ENCODE measurements at places on chromosomes 2 and 18.

GRCh38 chr2:209305746-209306196 is 118.1 kb upstream of the MAP2 start:
- DNase-seq = no peak

GRCh38 chr2:168180483-168180882 is 66.9 kb downstream of the STK39 start:
- DNase-seq = no peak

DNA sequence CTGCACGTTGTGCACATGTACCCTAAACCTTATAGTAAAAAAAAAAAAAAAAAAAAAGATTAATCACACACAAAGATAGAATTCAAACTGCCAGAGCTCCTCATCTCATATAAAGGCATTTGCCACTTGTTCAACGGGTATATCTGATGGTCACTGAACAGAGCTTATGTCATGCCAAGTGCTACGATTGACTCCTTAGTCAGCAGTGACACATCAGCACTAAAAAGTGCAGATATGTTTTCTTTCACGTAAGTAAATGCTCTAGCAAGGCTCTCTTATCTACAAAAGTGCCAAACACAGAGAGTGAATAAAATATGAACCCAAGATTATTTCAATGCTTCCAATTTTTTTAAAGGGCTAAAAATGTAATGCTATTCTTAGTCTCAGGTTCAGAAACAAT is 1.1 kb downstream of the LMAN1 start:
- DNase-seq = peak; percentile 62

- DNase-seq = no peak
These were observed 33.2 kb downstream of the SNED1 start for GRCh38 chr2:241031436-241032165.

- DNase-seq = peak; percentile 30
These were observed 569.7 kb downstream of the RIT2 start for GRCh38 chr18:42545825-42546224.

GRCh38 chr2:237497838-237498186 is 10.8 kb downstream of the MLPH start:
- peak; percentile 41 for DNase-seq

DNA sequence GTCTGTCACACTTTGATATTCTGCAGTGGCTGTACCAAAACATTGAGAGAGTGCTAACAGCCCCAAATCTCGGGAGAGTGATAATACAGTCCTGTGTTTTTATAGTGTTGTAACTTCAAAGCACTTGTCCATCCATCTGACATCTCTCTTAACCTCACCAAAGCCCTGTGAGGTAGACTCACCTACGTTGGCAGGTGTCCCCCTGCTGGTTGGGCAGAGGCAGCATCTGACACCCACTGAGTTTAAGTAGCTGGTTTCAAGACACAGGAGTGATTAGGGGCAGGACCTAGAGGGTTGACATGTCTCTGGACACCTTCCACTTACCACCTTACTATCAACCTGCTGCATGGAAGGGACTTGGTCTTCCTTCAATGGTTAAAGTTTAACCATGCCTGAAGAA is 22.9 kb downstream of the COLEC12 start:
- DNase-seq = no peak

- no peak for DNase-seq
These were observed 29.5 kb upstream of the SP5 start for GRCh38 chr2:170685591-170685990.

- DNase-seq = peak; percentile 65
These were observed 14.6 kb downstream of the RAB31 start for GRCh38 chr18:9722691-9723090.

GRCh38 chr2:38708900-38709566 is 42.1 kb downstream of the SRSF7 start:
- no peak for DNase-seq

GRCh38 chr18:8848541-8848940 is 143.2 kb downstream of the MTCL1 start:
- DNase-seq = no peak

- no peak for DNase-seq
These were observed 45.3 kb downstream of the SMAD7 start for GRCh38 chr18:48905513-48905912.

GRCh38 chr2:182924306-182924705 is 57.9 kb upstream of the FRZB start:
- peak; percentile 61 for DNase-seq

- no peak for DNase-seq
These were observed 122.2 kb upstream of the ZEB2 start for GRCh38 chr2:144642131-144642530.
